ENCODE measurements at places on chromosomes 13 and 19.

- DNase-seq, result no peak
Measured at GRCh38 chr13:87234981-87235380, 436.2 kb upstream of the SLITRK5 start.

DNA sequence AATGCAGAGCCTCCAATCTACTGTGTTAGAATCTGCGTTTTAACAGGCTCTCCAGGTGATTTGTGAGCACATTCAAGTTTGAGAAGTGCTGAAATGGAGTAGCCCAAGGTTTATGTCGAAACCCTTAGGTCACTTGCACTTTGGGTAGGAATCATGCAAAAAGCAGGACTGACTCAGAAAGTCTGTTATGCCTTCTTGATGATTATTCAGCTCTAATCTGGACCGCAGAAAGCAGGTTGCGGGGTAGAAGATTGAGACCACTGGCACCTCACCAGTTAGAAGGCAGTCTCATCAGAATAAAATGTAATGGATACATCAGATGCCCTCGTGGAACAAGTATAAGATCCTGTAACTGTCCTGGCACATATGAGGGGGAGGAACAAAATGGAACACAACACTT lies 326.3 kb downstream of the DCLK1 start:
- DNase-seq, result no peak

DNA sequence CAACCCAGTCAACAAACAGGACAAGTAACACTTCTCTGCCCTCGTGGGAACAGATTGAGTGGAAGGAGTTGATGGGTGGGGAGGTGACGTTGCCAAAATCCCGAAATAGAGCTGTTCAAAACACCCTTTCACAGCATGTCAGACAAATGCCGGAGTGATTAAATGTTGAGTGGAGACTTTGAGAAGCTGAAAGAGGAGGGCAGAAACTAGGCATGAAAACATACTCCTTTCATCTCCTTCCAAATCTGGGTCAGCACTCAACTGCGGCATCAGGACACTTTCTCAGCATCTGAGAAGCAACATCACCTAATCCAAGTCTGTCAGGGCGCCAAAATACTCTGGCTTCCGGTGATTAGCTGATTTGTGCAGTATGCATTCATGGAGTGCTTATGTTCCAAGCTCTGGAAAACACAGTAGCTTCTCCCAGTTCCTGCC lies 51.5 kb upstream of the MRI1 start:
- no peak for DNase-seq

DNA sequence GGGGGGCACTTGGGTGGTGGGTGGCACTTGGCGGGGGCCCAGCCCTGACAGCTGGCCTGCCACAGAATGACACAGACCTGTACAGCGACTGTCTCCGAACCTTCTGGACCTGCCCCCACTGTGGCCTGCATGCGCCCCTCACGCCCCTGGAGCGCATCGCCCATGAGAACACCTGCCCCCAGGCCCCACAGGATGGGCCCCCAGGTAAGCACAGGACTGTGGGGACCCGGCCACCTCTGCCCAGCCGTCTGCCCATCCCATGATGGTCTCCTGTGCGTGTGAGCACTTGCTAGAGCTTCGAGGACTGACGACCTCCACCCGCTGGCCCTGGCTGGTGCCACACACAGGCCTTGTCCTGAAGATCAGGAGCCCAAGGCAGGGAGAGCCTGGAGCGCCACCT lies 32.0 kb downstream of the DHX34 start:
- DNase-seq, result no peak

- no peak for DNase-seq
Measured at GRCh38 chr13:50162001-50162400, 146.8 kb downstream of the KCNRG start.

Data from GM13976 (cell line).